ENCODE measurements at places on chromosomes 4 and X.

DNA sequence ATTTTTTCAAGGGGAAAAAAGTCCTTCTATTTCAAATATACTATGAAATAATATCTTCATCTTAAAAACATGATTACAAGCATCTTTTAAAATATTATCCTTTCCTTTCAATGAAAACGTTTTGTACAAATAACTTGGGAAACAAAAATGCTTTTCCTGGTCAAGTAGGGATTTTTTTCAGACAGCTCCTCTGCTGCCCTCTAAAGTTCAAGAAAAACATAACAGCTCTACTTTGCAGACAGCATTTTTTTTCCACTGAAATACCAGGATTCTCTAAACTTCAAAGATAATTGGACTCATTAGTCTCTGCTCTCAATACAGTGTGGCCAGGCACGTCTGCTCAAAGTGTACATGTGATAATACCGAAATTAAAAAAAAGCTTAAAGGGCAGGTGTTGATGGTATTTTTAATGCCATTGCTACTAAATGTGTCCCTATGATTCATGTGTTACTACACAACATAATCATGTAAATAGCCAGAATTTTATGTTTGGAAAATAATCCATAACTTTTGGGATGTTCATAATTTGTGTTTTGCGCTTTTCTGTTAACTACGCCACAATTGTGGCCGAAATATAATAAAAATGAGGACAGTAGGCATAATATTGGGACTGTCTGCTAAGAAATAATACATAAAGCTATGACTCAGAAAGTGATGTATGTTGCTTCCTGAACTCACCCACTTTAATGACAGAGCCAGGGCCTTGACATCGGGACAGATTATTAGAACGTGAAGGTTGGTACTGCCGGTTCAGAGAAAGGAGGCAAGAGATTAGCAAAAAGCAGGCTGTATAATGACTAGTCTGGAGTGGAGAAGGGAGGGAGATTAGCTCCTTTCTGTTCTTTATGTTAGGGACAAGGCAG is 478.9 kb downstream of the KCNIP4 start:
- ATAC-seq = no peak

- ATAC-seq = peak; percentile 38
Measured at GRCh38 chrX:15882704-15883539, 28.3 kb upstream of the AP1S2 start.

- no peak for ATAC-seq
Measured at GRCh38 chrX:118634336-118634735, 93.1 kb upstream of the IL13RA1 start.

GRCh38 chr4:74431113-74431826 is 13.7 kb upstream of the AREG start:
- ATAC-seq = no peak

- peak; percentile 46 for ATAC-seq
Measured at GRCh38 chrX:77820091-77820727, 34.2 kb upstream of the ATRX start.

DNA sequence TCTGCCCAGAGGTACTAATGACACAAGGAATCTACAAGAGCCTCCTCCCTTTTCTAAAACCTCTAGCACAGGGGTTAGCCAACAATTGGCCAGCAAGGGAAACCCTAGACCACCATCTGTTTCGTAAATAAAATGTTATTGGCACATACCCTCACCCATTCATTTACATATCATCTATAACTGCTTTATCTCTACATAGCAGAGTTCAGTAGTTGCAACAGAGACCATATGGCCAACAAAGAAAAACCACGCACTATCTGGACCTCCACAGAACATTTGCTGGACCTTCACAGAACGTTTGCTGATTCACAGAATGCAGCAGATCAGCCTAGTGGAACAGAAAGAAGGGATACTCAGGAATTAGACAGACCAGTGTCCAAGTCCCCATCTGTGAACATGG is 9.4 kb downstream of the SLC2A9 start:
- ATAC-seq = no peak

GRCh38 chrX:55867181-55867651 is 149.7 kb downstream of the RRAGB start:
- peak; percentile 13 for ATAC-seq

DNA sequence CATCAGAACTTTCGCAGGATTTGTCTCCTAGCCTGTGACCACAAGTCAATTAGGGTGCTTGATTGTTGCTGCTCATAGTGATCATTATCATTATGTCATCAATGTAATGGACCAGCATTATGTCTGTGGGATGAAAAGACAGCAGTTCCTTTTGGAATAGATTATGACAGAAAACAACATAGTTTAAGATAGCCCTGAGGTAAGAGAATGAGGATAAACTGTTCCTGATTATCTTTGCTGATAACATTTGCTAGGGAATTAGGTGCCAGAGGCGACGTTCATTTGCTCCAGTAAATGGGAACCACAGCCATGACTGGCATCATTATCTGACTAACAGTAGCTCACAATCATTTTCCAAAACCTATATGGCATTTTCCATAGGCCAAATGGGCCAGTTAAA is 12.7 kb upstream of the THOC2 start:
- no peak for ATAC-seq

- peak; percentile 20 for ATAC-seq
Measured at GRCh38 chrX:109974906-109975655, 27.8 kb upstream of the TMEM164 start.

GRCh38 chr4:114378305-114378903 is 220.2 kb upstream of the UGT8 start:
- ATAC-seq = no peak

DNA sequence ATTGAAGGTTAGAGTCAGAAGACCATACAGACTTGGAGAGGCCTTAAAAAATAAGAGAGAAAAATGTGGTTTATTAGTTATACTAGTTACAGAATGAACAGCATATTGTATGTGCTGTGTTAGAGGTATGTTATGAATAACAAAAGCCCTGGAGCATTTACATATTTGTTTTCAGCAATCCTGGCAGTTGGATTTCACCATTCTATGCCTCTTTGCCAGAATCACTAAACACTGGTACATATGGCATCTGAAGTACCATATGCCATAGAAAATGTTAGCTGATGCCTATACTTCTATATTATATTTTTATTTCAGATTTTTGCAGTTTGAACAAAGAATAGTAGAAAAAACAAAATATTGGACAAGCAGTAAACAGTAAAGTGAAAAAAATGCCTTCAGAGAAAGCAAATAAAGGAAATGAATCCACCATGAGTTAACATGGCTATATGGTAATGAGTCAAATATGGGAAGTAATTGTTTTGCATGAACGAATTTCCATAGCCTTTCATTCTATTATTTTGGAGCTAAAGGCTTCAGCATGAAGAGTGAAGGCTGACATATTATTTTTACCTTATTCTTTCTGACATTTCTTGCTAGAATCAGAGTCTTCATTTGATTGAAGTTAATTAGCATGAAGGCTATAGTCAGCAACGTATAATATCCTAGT is 41.9 kb upstream of the PRDM8 start:
- ATAC-seq = no peak

DNA sequence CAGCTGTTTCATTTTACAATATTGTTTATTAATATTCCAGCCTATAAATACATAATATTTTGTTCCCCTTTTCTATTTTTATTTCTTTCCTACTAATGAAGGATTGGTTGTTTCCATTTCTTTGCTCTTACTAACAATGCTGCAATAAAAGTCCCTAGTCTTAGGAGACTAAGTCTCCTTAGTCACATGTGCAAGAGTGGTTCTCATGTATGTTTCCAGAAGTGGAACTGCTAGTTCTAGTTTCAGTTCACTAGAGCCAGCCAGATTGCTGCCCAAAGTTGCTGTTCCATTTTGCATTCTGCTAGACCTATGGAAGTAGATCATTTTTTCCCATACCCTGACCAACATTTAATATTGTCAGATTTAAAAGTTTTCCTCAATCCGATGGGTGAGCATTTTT is 44.3 kb downstream of the CNGA1 start:
- no peak for ATAC-seq

GRCh38 chr4:16416601-16417000 is 190.3 kb upstream of the TAPT1 start:
- no peak for ATAC-seq

DNA sequence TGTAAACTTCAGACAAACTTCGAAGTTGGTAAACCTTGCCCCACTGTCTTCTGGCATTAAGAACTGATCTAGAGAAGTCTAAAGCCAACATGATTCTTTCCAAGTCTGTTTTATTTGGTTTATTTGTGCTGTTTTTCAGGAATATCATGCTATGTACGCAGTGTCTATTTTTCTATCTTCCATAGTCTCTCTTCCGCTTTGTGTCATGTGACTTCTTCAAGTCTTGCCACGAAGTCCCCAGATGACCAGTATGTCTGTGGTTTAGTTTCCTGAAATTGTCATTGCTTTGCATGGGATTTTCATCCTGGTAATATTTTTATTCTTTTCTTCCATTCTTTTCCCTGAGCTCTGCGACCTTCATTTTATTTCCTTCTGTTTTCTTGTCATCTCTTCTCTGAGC is 15.1 kb downstream of the PNMA6E start:
- ATAC-seq = no peak

DNA sequence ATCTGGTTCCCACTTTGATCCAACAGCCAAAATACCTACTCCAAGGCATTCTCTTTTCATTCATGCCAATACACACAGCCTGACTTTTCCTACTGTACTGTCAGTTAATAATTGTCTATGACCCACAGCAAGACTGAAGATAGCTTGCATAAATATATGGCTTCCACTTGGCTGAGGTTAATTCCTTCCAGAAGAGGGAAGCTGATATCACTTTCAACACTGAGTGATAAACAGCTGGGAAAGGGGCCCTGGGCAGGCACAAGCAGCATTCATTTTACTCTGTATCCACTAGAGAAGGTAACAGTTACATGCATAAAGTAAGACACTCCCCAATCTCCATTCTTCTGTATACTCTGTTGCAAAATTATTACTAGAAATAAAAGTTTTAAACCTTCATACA is 200.2 kb upstream of the UGT8 start:
- ATAC-seq = no peak

GRCh38 chr4:2388429-2389182 is 29.8 kb downstream of the ZFYVE28 start:
- no peak for ATAC-seq

GRCh38 chr4:169583563-169583962 is 28.8 kb downstream of the NEK1 start:
- ATAC-seq = no peak

GRCh38 chr4:169115897-169116254 is 105.8 kb upstream of the CBR4 start:
- peak; percentile 32 for ATAC-seq

DNA sequence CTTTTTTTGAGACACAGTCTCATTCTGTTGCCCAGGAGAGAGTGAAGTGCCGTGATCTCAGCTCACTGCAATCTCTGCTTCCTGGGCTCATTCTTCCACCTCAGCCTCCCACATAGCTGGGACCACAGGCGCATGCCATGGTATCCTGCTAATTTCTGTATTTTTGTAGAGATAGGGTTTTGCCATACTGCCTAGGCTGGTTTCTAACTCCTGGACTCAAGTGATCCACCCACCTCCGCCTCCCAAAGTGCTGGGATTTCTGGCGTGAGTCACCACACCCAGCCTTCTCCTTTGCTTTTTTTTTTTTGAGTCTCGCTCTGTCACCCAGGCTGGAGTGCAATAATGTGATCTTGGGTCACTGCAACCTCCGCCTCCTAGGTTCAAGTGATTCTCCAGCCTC is 94.1 kb downstream of the PDS5A start:
- ATAC-seq = no peak

DNA sequence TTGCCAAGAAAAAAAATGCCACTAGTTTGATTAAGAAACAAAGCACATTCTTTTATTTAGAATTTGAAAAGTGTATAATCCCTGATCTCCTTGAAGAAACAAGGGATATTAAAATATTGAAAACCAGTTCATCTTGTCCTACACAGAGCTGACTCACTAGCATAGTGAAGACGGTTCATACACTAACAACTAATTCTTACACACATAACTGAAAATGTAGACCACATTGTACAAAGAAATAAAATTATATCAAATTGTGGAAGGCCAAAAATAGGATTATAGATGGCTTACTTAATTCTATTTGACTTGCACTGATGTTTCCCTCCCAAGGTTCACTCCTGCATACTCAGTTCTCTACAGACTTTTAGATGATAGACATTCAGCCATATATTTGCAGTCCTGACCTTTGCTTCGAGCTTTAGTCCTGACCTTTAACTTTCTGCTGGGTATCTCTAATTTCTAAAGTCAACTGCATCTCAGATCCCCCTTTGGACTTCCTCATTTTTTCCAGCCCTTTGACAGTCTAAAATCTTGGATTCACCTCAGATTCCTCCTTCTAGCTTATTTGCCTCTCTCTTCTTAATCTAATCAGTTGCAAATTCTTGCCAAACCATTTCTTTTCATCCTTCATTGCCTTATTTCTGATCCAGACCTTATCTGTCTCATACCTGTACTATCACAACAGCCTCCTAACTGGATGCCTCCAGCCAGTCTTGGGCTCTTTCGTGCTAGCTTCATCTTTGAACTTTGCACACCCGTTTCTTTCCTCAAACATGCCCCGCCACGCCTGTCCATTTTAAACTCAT is 4.5 kb upstream of the WWC2 start:
- ATAC-seq = no peak

DNA sequence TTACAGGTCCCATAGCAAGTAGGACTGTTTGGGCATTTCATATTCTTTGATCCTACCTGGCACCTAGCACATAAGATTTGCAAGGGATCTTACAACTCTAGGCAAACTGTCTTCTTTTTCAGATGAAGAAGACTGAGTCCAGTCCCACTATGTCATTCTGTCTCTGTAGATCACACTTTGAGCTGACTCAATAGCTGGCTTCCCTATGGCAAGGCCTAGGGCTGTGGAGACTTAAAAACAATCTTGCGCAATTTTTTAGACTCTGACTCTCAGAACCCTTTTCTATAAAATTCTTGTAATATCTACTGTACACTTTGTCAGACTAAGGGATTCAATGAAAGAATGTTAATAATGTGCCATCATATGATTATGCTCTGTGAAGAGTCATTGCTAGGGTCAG is 26.7 kb downstream of the OTC start:
- no peak for ATAC-seq

DNA sequence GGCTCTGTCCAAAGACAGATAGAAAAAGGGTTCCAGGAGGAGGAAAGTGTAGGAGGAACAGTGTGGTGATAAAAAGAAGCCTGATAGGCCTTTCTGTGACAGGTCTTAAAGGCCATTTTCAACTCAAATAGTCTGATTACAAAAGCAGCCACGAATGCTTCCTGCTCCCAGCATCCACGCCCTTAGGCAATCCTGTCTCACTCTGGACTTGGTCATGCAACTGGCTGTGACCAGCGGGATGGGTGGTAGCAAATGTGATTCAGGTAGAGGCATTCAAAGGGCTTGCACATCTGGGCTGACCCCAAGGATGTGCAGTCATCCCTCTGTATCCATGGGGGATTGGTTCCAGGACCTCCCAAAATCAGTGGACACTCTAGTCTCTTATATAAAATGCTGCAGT is 14.4 kb upstream of the SEPSECS start:
- no peak for ATAC-seq

DNA sequence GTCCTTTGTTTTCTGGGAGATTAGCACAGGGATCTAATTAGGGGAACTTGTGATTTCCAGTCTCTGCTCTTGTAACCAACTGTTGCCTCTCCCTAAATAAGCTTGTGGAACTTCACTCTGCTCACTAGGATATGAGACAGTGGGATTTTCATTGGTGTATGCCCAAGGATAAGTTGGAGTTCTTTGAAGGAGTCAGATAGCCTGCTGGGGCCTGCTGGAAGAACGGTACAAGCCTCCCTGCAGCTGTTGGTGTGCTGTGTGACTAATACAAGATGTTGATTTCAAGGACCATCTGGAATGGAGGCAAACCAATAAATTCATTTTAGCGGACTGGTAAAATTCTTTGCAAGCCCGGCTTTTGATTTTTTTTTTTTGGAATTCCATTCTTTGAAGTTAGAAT is 167.0 kb downstream of the AASDH start:
- no peak for ATAC-seq

GRCh38 chr4:44326741-44327140 is 121.9 kb downstream of the KCTD8 start:
- ATAC-seq = no peak

- ATAC-seq = no peak
Measured at GRCh38 chrX:22699581-22700091, 300.1 kb upstream of the DDX53 start.
